ENCODE measurements at places on chromosomes 2 and 18. TPM values are rescaled to one million over a fixed set of nuclear protein-coding genes. Genes with fewer than 3 reads are reported as not detected.

GRCh38 chr2:144592500-144593256 lies 72.8 kb upstream of the ZEB2 start:
- no peak for DNase-seq
- H3K27ac ChIP-seq: no peak overlapping the region
- H3K4me3 ChIP-seq: no peak overlapping the region
- H3K27me3 ChIP-seq: no peaks in the 10 kb centered on the region
- H3K4me1 ChIP-seq: peaks cover 4% of the 10 kb centered on the region

- H3K27ac ChIP-seq: no peak overlapping the region
- H3K27me3 ChIP-seq: no peaks in the 10 kb centered on the region
- no peak for DNase-seq
- H3K4me1 ChIP-seq: no peaks in the 10 kb centered on the region
These were observed 122.2 kb upstream of the OSR1 start for GRCh38 chr2:19480673-19481072.

- no peaks in the 10 kb centered on the region for H3K4me1 ChIP-seq
- no peak overlapping the region for H3K4me3 ChIP-seq
- DNase-seq: no peak
- H3K27ac ChIP-seq: no peak overlapping the region
These were observed 2.6 kb downstream of the ANO7 start for GRCh38 chr2:241191081-241191480.

DNA sequence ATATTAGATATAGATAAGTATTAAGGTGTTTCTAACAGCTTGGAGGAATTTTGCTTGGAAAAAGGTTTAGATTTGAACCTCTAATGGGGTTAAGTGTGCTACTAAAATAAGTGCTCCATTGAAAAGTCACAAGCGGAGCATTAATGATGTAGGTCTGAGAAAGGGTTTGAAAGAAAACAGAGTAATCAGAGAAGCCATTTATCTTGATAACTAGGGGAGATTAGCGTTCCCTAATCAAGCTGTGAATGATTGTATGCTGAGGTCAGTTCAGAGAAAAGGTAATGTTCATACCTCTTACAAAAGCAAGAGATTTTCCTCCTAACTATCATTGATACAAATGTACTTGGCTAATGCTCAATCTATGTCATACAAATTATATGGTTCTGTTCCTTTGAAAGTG lies 1.5 kb downstream of the ARHGAP25 start:
- H3K4me3 ChIP-seq: no peak overlapping the region
- H3K27ac ChIP-seq: no peak overlapping the region
- H3K36me3 ChIP-seq: no peaks in the 10 kb centered on the region
- no peak for DNase-seq
- no peaks in the 10 kb centered on the region for H3K4me1 ChIP-seq

- no peak overlapping the region for H3K27ac ChIP-seq
- H3K4me3 ChIP-seq: no peak overlapping the region
- H3K27me3 ChIP-seq: no peaks in the 10 kb centered on the region
- peak; percentile 67 for DNase-seq
- H3K4me1 ChIP-seq: no peaks in the 10 kb centered on the region
These were observed 828 bp downstream of the CIB4 start for GRCh38 chr2:26640331-26640745.

DNA sequence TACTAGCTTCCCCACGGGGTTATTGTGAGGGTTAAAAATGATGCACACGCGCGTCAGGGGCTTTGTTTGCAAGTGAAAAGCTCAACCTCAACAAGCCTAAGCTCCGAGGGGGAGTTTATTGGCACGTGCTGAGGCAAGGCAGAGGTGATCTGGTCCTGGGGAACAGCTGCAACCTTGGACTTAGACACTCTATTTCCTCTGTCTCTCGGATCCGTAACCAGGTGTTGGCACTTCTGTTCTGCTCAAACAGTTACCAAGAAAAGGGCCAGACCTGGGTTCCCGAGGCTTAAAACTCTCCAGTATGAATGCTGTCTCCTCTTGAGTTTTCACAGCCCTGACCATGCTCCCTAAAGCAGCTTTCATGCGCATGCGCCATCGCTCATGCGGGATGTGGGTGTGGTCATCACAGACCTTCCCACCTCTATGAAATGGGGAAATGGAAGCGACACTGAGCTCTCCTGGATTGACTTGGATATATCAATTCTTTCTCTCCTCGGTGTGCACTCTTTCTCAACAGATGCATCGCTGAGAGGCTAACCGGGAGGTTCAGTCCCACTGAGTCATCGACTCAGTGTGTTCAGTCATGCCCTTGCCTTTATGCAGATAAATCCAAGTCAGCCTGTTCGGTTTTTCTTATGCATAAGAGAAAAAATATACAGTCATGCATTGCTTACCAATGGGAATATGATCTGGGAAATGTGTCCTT lies 19.9 kb upstream of the RAB31 start:
- H3K27me3 ChIP-seq: no peaks in the 10 kb centered on the region
- H3K4me3 ChIP-seq: no peak overlapping the region
- no peaks in the 10 kb centered on the region for H3K36me3 ChIP-seq
- DNase-seq: no peak

DNA sequence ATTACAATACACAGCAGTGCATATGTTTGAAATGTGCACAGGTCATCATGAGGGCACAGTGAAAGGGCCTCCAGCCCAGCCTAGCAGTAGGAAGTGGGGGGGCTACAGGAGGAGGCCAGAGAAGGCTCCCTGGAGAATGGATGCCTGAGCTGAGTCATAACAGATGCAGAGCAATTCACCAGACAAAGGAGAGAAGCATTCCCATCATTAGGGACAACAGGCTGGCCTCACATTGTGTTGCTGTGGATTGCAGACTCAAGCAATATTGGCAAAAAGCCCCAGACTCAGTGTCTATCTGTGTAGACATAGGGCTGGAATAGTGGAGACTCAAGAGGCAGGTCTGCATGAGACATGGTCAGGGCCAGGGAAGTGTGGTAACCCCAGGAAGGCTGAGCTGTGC lies 329.9 kb downstream of the DLGAP1 start:
- no peaks in the 10 kb centered on the region for H3K27me3 ChIP-seq
- H3K4me3 ChIP-seq: no peak overlapping the region
- no peaks in the 10 kb centered on the region for H3K4me1 ChIP-seq

GRCh38 chr2:5089409-5089808 lies 602.8 kb upstream of the SOX11 start:
- no peaks in the 10 kb centered on the region for H3K27me3 ChIP-seq
- H3K36me3 ChIP-seq: no peaks in the 10 kb centered on the region
- H3K4me1 ChIP-seq: no peaks in the 10 kb centered on the region
- no peak overlapping the region for H3K4me3 ChIP-seq
- DNase-seq: no peak

- no peaks in the 10 kb centered on the region for H3K4me1 ChIP-seq
- H3K27ac ChIP-seq: no peak overlapping the region
- DNase-seq: peak; percentile 17
- H3K36me3 ChIP-seq: peaks cover 3% of the 10 kb centered on the region
- no peaks in the 10 kb centered on the region for H3K27me3 ChIP-seq
- no peak overlapping the region for H3K4me3 ChIP-seq
These were observed 28.6 kb upstream of the NFU1 start for GRCh38 chr2:69465513-69466456.

GRCh38 chr18:61464551-61465142 lies 131.4 kb downstream of the CDH20 start:
- no peak for DNase-seq
- H3K4me3 ChIP-seq: no peak overlapping the region
- H3K27ac ChIP-seq: no peak overlapping the region
- H3K27me3 ChIP-seq: no peaks in the 10 kb centered on the region
- H3K4me1 ChIP-seq: no peaks in the 10 kb centered on the region

The NEU2 gene
- total RNA-seq: not detected

The CABLES1 gene
- 40.5 TPM for total RNA-seq

The MYO1B gene
- total RNA-seq: 64.8 TPM

The ABCG8 gene
- 0.13 TPM for total RNA-seq

The CD226 gene
- 5.0 TPM for total RNA-seq

All from kidney (tissue), 22 donors.